Fibroblast of skin of back (primary cell): ENCODE measurements at places on chromosomes 3 and 15.

DNA sequence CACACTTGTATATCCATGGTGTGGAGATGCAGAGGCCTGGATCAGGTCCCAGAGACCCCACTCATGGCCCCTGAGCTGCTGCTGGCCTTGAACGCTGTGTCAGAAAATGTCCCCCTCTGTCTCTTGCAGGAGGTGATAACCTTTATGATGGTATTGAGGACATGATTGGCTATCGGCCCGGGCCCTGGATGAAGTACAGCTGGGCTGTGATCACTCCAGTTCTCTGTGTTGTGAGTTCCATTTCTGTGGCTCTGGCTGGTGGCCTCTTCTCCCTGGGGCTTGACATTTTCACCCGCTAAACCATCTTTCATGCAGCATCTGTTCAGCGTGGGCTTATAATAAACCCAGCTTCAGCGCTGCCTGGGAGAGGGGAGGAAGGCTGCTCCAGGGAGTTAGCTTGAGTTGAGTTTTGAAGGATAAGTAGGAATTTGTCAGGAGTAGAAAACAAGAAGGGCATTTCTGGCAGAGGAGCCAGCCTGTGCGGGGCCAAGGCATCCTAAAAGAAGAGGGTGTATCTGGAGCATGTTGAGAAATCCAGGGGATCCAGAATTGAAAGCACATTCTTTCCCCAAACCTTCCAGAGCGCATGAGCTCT is 61.1 kb downstream of the GRIP2 start:
- no peak for DNase-seq

GRCh38 chr3:175179055-175179454 is 319.9 kb downstream of the NAALADL2 start:
- DNase-seq: peak; percentile 44

- no peak for DNase-seq
Observed at GRCh38 chr3:127164615-127165014, 28.3 kb upstream of the PRR23E start.

DNA sequence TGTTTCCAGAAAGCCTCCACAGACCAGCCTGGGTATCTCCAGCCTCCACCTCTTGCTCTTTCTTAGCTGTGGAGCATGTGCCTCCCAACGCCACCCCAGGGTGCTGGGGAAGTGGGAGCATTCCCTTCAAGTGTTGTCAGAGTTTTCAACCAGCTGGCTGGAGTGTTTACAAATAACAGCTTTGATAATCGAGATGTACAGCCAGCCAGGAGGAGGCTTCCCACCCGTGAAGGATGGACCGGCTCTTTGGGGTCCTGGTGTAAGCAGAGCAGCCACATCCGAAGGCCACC is 8.5 kb upstream of the OXTR start:
- no peak for DNase-seq

- DNase-seq: no peak
Observed at GRCh38 chr15:43511012-43511885, 6.2 kb upstream of the MAP1A start.

- DNase-seq: peak; percentile 76
Observed at GRCh38 chr3:171192176-171192854, 165.8 kb upstream of the SLC2A2 start.

GRCh38 chr3:86073799-86074198 is 917.1 kb downstream of the VGLL3 start:
- DNase-seq: no peak

DNA sequence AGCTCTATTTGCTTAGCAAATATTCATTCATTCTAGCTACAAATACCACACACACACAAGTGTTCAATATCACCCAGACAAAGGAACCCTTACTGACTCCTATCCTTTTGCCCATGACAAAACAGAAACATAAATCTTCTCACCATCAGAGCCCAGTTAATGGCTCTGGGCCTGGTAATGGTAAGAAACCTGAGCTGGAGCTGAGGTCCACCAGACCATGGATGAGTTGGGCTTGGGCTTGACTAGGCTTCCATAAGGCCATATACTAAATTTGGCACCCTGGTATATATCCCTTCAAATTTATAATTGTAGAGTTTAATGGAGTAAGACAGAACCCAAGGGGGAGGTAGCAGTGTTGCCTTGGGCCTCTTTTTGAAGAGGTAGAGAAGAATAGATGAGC is 29.4 kb downstream of the GPR176 start:
- DNase-seq: no peak

- no peak for DNase-seq
Observed at GRCh38 chr3:115576325-115576875, 46.9 kb upstream of the GAP43 start.
